ENCODE measurements at places on chromosomes 1 and 21. TPM values are rescaled to one million over a fixed set of nuclear protein-coding genes. Genes with fewer than 3 reads are reported as not detected.

The MTOR gene
- total RNA-seq = 61.9 TPM

DNA sequence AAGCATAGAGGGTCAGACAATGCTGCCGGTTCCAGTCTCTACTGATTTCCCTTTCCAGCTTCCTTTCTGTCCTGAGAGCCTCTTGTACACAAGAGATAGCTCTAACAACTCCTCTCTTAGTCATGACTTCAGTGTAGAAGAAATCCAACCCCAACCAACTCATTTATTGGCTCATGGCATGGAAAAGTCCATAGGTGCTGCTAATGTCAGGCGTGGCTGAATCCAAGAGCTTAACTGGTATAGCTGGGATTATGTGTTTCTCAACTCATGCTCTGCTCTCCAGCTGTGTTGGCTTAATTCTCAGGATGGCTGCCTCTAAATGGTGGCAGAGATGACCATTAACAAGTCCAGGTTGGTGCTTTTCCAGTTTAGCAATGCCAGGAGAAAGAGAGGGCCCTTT is 12.4 kb upstream of the THRAP3 start:
- DNase-seq = no peak

GRCh38 chr1:118934706-118935105 is 53.4 kb downstream of the TBX15 start:
- no peak for DNase-seq

DNA sequence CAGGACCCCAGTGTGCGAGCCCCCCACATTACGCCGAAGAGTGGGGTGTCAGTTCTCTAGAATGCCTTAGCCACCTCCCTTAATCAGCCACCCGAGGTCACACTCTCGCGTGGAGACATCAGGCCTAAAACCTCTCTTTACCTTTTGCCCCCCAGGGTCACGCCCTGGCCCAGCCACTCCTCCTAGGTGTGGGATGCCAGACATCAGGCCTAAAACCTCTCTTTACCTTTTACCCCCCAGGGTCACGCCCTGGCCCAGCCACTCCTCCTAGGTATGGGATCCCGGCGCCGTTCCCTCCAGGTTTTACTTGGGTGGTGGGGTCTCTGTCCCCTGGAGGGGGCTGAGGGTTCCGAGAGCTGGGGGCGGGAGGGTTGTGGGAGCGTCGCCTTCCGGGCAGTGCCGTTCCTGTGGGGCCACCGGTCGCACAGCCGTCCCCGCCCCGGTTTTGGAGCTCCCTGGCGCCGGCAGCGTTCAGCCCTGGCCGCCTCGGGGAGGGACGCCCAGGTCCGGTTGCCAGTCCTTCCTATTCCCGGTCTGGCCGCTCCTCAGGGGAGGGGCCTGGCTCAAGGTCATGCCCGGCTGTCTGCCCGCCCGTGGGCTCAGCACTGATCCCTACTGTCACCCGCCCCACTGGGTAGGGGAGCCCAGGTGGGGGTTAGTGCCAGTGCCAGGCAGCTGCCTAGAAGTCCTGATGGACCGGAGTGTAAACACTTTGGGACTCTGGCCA is 882 bp downstream of the VPS13D start:
- DNase-seq = peak; percentile 47

The EVA1C gene
- total RNA-seq = 1.1 TPM

- no peak for DNase-seq
Observed at GRCh38 chr1:93114391-93114790, 35.3 kb downstream of the MTF2 start.

The PKN2 gene
- total RNA-seq = 51.0 TPM

The PITHD1 gene
- total RNA-seq = 35.4 TPM

The KCNJ9 gene
- total RNA-seq = 0.05 TPM

- DNase-seq = no peak
Observed at GRCh38 chr1:17109892-17110554, 9.2 kb downstream of the PADI2 start.

The PTGFR gene
- 0.41 TPM for total RNA-seq

- DNase-seq = peak; percentile 18
Observed at GRCh38 chr1:202007805-202008489, 2.4 kb upstream of the ELF3 start.

Data from endothelial cell (in vitro differentiated cells).